Stimulated activated CD8-positive, alpha-beta memory T cell treated with anti-CD3 and anti-CD28 coated beads, Interleukin-4, amount 100 ng/mL, for 4 hours (primary cell): ENCODE measurements at places on chromosomes 5 and 9.

GRCh38 chr5:179146277-179146676 is 86.1 kb downstream of the ZNF354C start:
- DNase-seq = no peak

DNA sequence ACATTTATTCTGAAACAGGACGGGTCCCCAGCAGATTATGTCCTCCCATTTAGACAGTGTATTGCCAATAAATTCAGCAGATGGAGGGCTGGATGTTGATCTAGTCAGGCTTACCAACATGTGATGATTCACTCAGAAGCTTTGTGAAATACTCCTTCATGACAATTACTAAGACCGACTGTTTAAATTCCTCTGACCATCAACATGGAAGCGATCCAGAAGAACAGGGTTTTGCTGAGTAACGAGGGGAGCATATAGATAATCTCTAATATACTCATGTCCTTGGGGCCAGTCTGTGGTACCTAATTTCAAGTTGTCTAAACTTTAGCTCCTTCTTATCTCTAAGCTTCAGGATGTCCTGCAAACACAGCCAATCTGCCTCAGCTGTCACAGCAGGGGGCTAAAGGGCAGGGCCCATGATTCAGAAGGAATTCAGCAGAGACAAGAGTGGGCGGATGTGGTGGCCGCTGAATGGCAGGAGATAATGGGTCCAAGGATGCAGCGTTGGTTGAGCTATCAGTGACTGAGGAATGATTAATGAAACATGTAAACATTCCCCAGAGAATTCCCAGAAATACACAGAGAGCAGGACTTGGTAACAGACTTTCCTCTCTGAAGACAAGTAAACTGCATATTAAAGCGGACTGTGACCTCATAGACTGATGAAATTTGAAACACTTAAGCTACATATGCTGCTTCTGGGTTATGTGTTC is 109.4 kb downstream of the ANKRD55 start:
- no peak for DNase-seq

DNA sequence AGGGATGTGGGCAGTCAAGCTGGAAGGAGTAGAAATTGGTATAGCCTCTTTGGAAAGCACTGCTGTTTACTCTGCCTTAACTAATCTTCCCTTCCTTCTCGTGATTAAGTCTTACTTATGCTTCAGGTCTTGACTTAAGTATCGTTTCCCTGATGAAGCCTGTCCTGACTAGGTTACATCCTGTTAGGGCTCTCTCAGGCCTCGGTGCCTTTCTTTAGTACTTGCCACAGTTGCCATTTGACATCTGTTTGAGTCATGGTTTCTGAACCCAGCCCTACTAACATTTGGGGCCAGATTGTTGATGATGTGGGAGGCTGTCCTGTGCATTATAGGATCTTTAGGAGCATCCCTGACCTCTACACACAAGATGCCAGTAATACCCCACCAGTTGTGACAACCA is 94.4 kb downstream of the GAPVD1 start:
- DNase-seq = no peak

DNA sequence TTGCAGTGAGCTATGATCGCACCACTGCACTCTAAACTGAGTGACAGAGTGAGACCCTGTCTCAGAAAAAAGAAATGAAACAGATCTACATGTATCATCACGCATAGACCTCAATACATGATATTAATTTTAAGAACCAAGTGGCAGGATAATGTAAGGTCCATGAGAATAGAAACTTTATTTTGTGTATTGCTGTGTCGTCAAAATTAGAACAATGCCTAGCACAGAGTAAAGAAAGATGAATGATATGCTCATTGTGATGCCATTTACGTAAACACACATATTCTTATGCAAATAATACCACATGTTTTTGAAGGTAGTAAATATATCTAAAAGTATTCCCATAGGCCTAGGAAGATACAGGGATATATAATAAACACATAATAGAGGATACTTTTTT is 3.6 kb upstream of the UIMC1 start:
- no peak for DNase-seq

DNA sequence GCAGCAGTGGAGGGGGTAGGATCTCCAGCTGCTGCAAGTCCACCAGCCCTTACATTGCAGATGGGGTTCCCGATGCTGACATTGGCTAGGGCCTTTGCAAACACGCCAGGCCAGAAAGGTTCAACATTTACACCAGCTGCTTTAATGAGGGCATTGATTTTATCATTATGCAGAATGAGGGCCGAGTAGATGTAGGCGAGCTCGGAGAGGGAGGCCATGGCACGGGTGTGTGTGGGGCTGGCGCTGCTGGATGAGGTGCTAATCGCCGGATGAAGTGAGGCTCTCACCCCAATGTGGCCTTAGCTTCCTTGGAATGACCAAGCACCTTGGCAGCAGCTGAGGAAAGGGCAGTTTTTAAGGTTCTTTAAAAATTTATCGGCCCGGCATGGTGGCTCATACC is 27.4 kb downstream of the PHAX start:
- DNase-seq = no peak

DNA sequence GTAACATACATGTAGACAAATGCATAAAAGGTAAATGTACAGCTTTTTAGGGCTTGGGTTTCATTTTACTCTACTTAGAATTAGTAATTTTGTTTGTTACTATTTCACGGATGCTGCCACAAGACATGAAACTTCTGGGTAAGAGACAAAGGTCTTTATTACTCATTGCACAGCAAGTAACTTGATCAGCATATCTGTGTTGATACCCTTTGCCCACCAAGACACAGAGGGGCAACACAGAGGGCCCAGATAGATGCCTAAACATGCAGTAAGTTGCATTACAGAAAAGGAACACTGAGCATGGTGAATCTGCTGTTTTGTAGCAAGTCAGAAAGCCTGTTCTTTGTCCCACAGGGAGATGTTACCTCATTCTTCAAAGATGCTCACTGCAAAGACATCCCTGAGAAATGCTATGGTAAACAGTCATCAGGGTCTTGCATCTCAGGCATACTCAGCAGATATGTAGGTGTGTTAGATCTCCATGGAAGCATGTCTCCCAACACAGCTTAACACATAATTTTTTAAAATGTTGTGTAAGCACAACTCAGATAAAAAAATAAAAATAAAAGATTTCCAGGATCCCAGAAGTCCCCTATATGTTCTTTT is 10.3 kb downstream of the ITGA2 start:
- no peak for DNase-seq

DNA sequence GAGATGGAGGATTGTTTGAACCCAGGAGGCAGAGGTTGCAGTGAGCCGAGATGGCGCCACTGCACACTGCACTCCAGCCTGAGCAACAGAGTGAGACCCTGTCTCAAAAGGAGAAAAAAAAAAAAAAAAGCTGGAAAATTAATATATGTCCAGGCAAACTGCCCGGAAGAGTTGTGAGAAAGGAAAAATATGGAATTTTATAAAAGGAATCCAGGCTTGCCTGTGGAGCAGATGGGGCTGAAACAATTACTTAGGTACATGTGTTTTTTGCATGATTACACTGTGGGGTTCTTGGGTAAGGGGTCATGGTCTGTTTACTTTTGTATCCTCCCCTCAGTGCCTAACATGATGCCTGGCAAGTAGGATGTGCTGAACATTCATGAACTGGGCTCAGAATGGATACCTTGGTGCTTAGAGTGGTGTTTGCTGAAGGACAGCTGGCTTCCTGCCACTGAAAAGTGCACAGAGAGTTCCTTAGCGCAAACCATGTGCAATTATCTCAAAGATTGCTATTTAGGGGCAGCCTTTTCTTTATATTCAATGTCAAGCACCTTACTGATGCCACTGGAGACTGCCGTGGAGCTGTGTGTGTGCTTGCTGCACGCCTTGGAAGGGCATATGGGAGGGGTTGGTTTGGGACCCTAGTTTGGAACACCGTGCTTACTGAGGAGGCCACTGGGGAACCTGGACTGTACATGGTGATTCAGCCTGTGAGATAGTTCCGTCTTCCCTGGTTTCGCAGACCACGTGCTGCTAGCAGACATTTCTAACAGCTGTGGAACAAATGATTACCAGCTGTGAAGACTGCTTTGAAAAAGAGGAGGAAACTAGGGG is 78.4 kb downstream of the MAP1B start:
- no peak for DNase-seq

DNA sequence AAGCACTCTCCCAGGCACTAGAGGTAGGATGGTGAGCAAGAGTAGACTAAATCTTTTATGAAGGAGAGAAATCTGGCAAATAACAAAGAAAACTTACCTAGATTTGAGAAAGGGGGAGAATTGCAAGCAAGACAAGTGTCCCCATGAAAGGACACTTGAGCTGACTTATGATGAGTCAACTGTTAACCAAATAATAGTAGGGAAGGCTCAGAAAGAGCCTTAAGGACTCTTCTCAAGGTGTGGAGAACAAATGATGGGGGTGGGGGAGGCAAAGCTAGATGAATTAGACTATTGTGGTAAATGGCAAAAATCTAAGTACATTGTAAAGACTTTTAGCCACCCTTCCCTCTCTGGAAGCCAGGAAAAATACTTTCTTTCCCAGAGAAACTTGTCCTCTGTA is 77.6 kb upstream of the RASA1 start:
- no peak for DNase-seq

DNA sequence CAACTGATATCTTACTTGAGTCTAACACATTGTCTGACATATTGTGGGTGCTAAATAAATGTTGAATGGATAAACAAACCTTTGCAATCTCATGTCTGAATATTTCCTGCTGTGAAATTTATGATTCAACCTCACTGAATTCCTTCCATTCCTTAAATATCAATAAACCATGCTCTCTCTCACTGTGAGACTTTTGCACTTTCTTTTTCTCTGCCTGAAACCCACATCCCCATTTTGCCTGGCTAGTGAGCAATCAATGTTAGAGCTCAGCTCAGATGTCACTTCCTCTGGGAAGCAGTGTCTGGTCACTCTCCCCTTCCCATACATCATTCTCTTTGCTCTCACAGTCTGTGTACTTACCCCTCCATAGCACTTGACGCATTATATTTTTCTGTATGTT is 383.7 kb upstream of the TRPC7 start:
- no peak for DNase-seq

- DNase-seq = no peak
Measured at GRCh38 chr9:83062651-83063527, at the start of gene RASEF. TSS of gene RASEF (minus strand) at chr9:83063142. CDS start at chr9:83062867, 275 bp downstream.

DNA sequence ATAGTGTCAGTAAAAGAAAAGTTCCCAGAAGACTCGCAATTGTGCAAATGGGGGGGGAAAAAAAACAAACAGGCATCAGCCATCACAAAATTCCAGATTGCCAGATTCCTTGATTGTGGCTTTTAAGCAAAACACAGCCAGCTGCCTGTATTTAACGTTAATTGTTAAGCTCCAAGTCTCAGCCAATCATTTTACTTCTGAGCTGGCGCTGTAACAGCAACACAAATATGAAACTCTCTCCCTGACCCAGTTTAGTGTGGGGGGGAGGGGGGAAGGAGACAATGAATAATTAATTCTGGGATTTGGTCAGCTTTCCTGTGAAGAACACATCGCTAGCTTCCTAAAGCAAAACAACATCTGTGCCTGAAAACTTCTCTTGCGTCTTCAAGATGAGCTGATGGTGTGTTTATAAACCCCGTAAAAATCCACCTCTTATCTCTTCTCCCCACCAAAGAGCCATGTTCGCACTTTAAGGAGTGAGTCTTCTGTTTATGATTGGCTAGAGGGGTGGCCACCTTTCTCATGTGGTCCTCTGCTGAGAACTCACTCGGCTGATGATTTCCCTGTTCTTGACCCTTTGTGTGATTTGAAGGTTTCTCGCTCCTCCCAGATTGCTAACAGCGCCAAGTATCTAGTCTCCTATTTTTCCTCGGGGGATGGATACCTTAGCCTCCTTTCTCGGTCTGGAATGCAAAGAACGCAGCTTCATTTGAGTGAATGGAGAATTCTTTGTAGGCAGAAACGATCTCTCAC is 160.2 kb upstream of the DAPK1 start:
- no peak for DNase-seq

DNA sequence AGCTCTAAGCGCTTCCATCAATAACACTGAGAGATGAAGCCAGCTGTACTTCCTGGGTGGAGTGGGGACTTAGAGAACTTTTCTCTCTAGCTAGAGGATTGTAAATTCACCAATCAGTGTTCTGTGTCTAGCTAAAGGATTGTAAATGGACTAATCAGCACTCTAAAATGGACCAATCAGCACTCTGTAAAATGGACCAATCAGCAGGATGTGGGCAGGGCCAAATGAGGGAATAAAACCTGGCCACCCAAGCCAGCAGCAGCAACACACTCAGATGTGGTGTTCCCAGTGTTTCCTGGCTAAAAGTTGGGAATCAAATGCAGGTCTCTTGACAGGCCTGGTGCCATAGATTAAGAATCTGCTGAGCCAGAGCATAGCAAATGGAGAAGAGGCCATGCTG is 60.5 kb downstream of the ALDH7A1 start:
- DNase-seq = no peak

GRCh38 chr9:36023260-36024048 is 13.3 kb upstream of the RECK start:
- DNase-seq = peak; percentile 28

- DNase-seq = no peak
Measured at GRCh38 chr5:40823459-40823858, 11.6 kb downstream of the RPL37 start.

DNA sequence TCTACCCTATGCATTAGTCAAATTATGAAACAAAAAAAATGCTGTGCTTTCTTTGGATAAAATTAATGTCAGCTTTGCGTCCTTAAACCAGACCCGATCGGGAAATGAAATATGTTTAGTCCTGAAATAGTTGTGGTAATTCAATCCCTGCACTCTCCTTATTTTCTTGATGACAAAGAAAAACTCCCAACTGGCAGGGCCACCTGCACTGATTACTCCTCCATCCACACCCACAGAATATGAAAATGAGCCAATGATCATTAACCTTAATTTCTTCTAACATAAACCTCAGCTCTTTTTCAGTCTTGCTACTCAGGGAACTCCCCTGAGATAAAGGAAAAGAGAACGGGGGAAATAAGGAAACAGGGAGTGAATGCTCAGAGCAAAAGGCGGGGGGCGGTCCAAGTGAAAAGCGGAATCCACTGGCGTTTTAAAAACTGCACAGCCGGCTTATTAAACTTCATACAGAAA is 245.3 kb downstream of the BNC2 start:
- DNase-seq = no peak

DNA sequence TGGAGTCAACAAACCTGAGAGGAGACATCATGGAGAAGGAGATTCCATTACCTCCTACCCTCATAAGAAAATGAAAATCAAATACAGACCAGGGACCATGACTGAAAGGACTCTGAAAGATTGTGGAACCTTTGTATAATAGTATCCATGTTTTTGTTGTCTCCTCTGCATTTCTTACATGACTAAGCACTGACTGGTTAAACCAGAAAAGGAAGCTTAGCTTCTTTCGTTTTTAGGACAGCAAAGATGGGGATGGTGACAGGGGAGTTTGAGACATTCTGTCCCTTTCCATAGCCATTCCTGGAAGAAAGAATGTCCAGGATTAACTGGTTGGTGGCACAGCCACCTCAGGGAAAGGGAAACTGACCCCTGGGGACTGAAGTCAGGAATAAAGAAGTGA is 22.2 kb downstream of the ITGA1 start:
- DNase-seq = no peak

GRCh38 chr5:56302027-56302426 is 68.9 kb upstream of the ANKRD55 start:
- no peak for DNase-seq

DNA sequence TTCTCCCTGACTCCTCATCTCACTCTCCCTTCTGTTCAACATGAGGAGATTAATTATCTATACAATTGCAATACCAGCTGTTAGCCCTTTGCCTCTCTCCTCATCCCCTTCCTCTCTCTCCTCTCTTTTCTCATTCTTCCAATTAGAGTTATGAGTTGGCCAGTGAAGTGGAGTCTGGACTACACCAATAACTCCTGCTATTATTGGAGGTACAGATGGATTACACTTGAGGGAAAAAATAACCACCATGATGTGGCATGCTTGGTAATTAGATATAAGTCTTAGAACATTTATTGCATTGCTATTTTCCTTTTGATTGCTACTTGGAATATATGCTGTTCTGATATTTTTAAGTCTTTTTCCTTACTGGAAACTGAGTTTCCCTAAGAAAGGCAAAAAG is 159.2 kb downstream of the FRMD3 start:
- no peak for DNase-seq
